ENCODE measurements at places on chromosomes 1 and 21. TPM values are rescaled to one million over a fixed set of nuclear protein-coding genes. Genes with fewer than 3 reads are reported as not detected.

GRCh38 chr1:115811140-115811828, 29.6 kb downstream of the NHLH2 start:
- DNase-seq: no peak

SLAMF9 gene
- polyA plus RNA-seq: not detected

ANKRD34A gene
- polyA plus RNA-seq: 0.57 TPM

UBE2U gene
- polyA plus RNA-seq: not detected

All from left kidney (tissue), 8 donors.